ENCODE measurements at places on chromosomes 16 and 17.

GRCh38 chr17:43888548-43888947 is 18.8 kb downstream of the MPP2 start:
- no peak for DNase-seq

GRCh38 chr17:79162012-79162963 is 87.7 kb downstream of the ENGASE start:
- no peak for DNase-seq

DNA sequence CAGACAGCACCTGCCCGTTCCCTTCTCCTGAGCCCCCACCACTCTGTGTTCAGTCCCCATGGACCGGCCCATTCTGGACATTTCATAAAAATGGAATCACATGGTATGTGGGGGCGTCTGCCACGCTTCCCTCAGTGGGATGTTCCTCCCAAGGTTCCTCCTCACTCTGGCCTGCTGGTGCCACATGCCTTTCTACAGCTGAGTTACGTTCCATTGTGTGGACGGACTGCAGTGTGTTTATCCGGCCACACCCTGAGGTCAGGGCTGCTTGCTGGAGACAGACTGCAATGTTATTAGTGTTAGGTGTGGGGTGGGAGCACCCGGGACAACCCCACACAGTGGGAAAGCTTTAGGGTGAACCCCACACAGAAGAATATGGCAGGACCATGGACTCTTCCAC is 5.9 kb upstream of the AATK start:
- no peak for DNase-seq

DNA sequence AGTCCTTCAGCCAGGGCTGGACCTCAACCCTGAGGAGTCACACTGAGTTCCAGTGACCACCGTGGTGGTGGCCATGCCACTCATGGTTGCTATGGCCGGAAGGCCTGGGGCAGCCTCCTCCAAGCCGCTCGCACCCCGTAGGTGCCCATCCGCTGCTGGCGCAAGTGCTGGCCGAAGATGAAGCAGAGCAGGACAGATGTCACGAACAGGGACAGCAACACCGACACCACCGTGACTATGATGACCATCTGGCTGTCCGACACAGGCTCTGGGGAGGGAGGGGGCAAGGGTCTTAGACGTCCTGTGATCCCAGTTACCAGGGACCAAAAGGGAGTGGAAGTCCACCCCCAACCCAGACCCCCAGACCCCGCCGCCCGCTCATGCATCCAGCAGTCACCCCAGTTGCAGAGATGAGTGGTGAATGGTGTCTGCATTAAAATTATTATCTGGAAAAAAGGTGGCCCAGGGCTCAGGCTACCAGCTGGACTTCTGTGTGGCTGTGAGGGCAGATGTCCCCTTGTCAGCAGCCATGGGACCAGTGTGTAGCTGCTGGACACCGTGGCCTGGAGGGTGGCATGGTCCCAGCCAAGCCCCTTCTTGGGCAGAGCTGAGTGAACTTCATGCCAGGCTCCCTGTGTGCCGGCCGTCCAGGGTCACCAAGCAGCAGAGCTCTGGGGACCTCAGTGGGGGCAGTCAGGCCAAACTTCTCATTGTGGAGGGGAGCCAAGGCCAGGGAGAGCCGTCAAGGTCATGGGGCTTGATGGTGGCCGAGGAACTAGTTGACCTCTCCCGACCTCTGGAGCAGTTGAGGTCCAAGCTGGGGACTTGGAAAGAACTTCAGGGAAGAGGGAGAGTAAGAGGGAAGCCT is 4.7 kb downstream of the PRR29 start:
- DNase-seq = no peak

DNA sequence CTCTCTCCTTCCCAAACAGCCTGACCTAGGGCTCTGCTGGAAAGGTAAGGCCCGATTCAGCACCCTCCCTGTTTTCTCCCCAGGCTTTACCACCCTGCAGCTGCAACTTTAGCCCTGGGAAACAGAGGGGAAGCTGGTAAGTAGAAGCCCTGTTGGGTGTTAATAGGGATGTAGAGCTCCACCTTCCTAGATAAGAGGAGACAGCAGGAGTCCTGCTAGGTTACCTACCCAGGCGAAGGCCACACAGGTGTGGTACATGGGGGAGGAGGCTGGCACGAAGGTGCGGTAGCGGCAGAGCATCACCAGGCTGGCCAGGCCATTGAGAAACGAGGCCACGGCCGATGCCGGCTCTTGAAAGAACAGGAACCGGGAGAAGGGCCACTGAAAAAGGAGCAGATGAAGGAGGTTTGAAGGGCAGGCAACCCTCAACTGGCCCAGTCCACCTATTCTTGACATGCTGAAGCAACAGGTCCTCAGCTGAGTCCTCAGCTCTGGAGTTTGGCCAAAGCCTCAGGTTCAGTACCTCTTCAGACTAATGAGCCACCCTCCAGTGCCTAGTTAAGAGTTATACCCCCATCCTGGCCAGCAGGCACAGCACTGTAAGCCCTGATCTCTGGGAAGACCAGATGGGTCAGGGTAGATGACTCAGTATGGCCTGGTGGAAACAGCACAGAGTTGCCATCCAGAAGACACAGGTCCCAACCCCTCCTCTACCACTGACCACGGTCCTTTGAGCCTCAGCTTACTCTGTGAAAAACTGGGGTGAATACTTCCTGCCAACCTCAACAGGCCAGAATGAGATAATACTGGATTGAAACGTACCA is 3.3 kb downstream of the PGAP3 start:
- no peak for DNase-seq

- DNase-seq = no peak
These were observed 115.2 kb downstream of the CLEC16A start for GRCh38 chr16:11059588-11059987.

Data from NCI-H2081 treated with DMSO at 0.1 percent for 48 hours (cell line).